ENCODE measurements at places on chromosomes 11 and 22. TPM values are rescaled to one million over a fixed set of nuclear protein-coding genes. Genes with fewer than 3 reads are reported as not detected.

GRCh38 chr11:34502949-34503348 lies 10.6 kb downstream of the ELF5 start:
- H3K27ac ChIP-seq, result no peak overlapping the region
- H3K36me3 ChIP-seq, result no peaks in the 10 kb centered on the region
- H3K27me3 ChIP-seq, result no peaks in the 10 kb centered on the region
- no peaks in the 10 kb centered on the region for H3K4me1 ChIP-seq
- H3K4me3 ChIP-seq, result no peak overlapping the region

Gene NXPE2
- total RNA-seq, result not detected

DNA sequence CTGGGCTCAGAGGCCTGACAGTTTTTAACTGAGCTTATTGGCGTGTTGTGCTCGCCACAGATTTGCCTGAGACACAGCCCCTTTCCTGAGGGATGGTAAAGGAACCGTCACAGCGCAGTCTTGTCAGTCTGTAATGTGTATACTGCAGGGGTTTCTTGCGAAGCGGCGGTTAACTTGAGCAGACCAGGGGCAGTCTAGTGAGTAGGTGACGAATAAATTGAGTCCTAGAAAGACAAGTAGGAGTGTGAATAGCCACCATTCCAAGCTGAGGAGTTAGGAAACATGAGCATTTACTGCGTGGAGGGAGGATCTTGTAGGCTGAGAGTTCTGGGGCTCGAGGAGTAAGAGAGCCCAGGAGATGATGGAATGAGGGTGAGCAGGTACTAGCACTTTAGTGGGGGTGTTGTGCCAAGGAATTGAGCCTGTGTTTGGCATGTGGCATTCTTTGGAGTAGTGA lies 1.4 kb downstream of the MED15 start:
- H3K36me3 ChIP-seq, result peaks cover 5% of the 10 kb centered on the region
- peaks cover 48% of the 10 kb centered on the region for H3K4me1 ChIP-seq
- H3K27ac ChIP-seq, result peak overlapping the region; percentile 99
- DNase-seq, result no peak
- H3K27me3 ChIP-seq, result no peaks in the 10 kb centered on the region

Gene FIBIN
- total RNA-seq, result not detected

Gene CTSC
- total RNA-seq, result 132 TPM

DNA sequence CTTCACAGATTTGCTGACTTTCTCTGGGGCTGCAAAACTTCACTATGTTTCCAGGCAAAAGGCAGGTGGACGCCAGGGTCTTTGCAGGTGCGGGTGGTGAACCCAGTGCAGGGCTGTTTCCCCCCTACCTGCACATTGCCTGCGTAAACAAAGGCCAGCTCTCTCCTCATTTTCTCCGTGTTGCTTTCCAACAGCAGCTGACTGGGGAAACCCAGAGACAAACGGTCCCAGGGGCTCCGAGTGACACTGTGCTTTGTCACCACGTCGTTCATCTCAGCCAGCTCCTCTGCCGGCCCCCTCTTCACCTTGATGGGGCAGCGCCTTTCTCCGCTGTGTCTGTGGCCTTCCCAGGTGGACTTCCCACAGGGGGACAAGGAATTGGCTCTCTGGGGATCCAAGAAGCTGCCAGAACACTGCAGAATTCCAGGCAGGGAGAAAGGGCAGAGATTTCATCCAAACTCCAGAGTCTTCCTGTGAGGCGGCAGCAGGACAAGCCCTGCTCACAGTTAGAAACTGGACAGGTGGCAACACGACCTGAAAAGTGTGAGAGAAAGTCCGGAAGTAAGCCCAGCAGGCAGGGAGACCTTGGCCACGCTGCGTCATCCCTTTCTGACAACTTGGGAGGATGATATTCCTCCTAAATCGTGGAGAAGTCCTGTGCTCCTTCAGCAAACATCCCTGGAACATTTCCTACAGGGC lies 1493.7 kb downstream of the TBC1D22A start:
- H3K4me1 ChIP-seq, result no peaks in the 10 kb centered on the region
- no peak overlapping the region for H3K4me3 ChIP-seq
- no peaks in the 10 kb centered on the region for H3K27me3 ChIP-seq
- no peak for DNase-seq
- no peak overlapping the region for H3K27ac ChIP-seq

- no peak for DNase-seq
- peaks cover 11% of the 10 kb centered on the region for H3K4me1 ChIP-seq
- no peaks in the 10 kb centered on the region for H3K27me3 ChIP-seq
- H3K27ac ChIP-seq, result no peak overlapping the region
- H3K4me3 ChIP-seq, result no peak overlapping the region
- H3K36me3 ChIP-seq, result peaks cover 73% of the 10 kb centered on the region
These were observed 7.0 kb downstream of the MADD start for GRCh38 chr11:47276923-47277322.

DNA sequence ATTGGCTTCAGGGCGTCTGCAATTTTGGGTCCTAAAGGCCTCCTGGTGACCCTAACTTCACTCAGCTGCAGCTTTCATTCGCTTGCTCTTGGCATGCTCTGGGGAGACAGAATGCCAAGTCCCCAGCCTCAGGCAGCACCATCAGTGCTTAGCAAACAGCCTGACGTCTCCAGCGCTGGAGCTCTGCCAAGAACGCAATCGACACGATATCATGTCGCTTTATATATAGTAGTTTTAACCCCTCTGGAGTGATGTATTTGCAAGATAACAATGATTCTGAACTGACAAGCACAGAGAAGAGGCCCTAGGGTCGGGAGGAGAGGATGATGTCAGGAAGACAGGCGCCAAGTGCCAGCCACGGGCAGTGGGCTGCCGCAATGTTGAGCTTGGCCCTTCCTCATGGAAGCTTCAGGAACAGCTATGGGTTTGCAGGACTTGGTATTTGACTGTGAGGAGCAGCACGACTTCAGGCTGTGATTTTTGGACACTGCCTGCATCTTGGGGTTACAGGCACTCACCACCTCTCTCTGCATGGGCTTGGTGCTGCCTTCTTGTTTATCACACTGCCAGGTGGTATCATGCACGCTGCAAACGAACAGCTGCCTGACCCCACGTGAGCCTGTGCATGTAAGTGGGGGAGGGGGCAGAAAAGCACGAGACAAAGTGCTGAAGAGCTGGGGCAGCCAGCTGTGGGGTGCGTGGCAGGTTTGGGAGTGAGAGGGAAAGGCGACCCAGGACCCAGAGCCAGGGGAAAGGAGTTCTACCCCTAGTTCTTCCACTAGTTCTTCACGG lies 26.1 kb downstream of the B3GAT1 start:
- H3K4me1 ChIP-seq, result peaks cover 24% of the 10 kb centered on the region
- DNase-seq, result no peak
- no peaks in the 10 kb centered on the region for H3K36me3 ChIP-seq
- no peak overlapping the region for H3K27ac ChIP-seq
- no peak overlapping the region for H3K4me3 ChIP-seq

DNA sequence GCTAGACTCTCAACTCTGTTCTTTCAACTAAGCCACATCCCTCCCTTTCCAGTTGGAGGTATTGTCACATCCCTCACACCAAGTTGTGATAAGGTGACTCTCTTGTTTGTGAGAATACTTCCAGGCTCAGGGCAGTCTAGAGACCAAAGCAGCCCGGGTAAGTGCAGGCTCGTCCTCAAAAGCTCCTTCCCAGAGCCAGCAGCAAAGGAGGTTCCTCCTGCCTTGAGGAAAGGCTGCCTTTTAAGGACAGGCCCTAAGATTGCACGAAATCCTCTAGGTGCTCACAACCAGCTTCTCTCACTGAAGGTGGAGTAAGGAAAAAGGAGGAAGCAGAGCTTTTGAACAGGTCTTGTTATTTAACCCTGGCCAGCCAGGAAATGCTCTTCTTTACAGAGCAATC lies 53.4 kb downstream of the SMCO4 start:
- no peaks in the 10 kb centered on the region for H3K36me3 ChIP-seq
- no peaks in the 10 kb centered on the region for H3K27me3 ChIP-seq
- H3K4me1 ChIP-seq, result no peaks in the 10 kb centered on the region
- H3K4me3 ChIP-seq, result no peak overlapping the region

GRCh38 chr11:124441519-124441918 lies 4.0 kb downstream of the OR8B8 start:
- no peak for DNase-seq
- H3K27me3 ChIP-seq, result no peaks in the 10 kb centered on the region
- no peak overlapping the region for H3K27ac ChIP-seq
- no peaks in the 10 kb centered on the region for H3K36me3 ChIP-seq

Gene FAM180B
- not detected for total RNA-seq

Gene NTM
- not detected for total RNA-seq

DNA sequence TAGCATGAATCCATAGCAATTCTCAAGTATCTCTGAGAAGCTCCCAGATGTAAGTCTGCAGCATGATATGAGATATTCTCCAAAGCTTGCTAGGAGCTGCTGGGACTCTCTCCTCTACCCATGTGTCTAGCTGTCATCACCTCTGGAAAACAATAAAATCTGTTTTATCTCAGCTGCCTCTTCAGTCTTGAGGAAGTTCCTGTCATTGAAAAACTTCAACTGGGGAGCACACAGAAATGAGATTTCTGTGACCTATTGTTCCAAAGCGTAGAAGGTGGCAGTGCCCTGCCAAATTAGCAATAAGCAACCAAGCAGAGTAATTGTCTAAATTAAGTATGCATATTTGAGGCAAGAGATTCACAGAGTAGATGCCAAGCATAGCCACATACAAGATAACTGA lies 1380.6 kb upstream of the RAG2 start:
- no peak for DNase-seq
- no peaks in the 10 kb centered on the region for H3K27me3 ChIP-seq
- H3K4me1 ChIP-seq, result no peaks in the 10 kb centered on the region
- no peaks in the 10 kb centered on the region for H3K36me3 ChIP-seq
- H3K4me3 ChIP-seq, result no peak overlapping the region
- H3K27ac ChIP-seq, result no peak overlapping the region

DNA sequence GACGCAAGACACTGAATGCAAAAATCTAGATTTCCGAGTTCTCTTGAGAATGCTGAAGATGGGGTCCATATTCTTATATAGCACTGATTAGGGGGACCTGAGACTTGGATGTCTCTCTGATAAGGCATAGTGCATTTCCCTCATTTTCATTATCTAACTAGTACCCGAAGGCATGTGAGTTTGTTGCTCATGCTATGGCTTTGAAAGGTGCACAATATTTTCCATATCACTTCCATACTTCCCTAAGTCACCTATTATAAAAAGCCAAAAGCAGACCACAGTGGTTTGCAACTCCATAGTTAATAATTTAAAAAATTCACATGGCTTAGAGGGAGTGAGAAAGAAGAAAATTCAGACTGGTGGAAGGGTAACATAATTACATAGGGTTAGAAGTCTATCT lies 1.7 kb downstream of the BTBD10 start:
- no peaks in the 10 kb centered on the region for H3K36me3 ChIP-seq
- H3K27me3 ChIP-seq, result no peaks in the 10 kb centered on the region
- no peak for DNase-seq

Gene OR52I1
- not detected for total RNA-seq

Gene OR5AP2
- total RNA-seq, result not detected

GRCh38 chr11:114195151-114195550 lies 101.0 kb upstream of the NNMT start:
- H3K4me1 ChIP-seq, result peaks cover 9% of the 10 kb centered on the region
- DNase-seq, result no peak
- no peak overlapping the region for H3K4me3 ChIP-seq
- H3K27me3 ChIP-seq, result no peaks in the 10 kb centered on the region
- no peak overlapping the region for H3K27ac ChIP-seq

DNA sequence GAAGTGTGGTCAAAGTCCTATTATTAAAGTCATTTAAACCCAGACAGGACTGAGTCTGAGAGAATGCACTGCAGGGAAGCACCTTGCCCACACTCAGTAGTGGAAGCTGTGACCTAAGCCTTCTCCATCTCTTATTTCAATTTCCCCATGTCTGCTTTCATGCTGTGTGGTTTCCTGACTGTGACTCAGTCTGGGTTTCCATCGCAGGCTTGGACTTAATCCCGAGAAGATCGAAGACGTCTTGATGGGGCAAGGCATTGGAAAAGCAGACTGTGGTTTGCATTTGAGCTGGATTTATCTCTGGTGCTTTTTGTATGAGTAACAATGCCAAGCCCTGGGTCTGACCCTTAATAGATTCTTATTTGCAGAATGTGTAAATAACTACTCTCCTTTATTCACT lies 238.9 kb downstream of the NTM start:
- H3K36me3 ChIP-seq, result no peaks in the 10 kb centered on the region
- no peaks in the 10 kb centered on the region for H3K27me3 ChIP-seq
- H3K4me3 ChIP-seq, result no peak overlapping the region

DNA sequence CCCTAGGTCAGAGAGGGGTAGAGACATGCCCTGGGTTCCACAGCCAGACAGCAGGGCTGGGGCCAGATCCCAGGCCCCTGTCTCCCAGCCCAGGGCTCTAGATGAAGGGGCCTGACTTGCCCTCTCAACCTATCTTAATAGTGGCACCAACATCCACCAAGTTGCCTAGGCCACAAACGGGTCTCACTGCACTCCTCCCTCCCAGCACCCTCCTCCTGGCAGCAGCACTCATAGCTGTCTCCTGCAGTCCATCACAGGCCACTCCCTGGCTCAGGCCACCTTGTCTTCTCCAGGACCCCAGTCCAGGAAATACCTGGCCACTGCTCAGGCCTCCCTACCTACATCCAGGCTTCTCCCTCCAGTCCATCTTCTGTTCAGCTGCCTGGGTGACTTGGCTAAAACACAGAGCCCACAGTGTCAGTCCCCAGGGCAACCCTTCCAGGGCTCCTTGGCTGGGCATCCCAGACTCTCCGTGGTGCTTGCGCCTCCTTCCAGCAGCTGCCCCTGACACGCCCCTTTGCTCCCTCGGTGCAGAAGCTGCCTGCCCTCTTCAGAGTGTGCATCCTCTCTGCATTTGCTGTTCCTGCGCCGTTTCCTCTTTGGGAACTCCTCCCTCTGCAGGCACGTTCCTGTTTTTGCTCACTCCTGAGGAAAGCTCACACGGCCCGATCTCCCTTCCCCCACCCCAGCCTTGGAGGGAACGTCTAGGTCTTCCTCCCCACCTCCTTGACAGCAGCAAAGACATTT lies 40.5 kb downstream of the LRRC32 start:
- no peaks in the 10 kb centered on the region for H3K4me1 ChIP-seq
- DNase-seq, result no peak
- no peak overlapping the region for H3K27ac ChIP-seq

Gene MS4A3
- total RNA-seq, result not detected

DNA sequence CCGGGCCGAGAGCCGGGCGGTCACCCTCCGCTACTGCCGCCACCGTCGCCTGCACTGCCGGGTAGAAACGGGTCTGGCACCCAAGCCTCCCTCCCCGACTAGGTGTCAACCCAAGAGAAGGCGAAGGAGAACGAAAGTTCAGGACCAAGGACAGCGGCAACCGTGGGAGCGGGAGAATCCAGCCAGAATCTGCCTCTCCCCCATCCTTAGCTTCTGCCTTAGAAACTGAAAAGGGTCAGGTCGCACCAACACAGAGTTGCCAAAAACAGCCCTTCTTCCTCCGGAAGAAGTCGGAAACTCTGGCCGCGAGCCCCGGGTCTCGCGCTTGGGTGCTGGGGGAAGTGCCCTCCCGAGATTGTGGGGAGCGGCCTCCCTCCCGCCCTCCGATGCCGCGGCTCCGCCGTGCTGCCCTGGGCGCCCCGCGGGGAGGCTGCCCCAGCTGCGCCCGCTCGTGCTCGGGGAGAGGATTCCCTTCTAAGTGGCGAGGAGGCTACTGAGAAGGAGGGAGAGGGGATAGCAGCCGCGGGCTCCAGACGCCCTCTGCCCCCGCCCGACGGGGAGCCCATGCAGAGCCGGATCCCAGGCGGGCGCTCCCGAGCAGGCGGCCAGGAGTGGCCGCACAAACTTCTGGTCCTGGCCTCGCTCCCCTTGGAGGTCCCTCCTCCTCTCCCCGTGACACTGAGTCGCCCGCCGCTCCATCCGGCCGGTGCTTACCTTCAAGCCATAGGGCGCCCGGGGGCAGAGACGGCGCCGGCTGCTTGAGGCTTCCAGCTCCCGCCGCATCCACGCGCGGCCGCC lies 637 bp downstream of the DRD2 start:
- H3K36me3 ChIP-seq, result no peaks in the 10 kb centered on the region
- DNase-seq, result peak; percentile 51
- peaks cover 15% of the 10 kb centered on the region for H3K27me3 ChIP-seq
- H3K4me1 ChIP-seq, result no peaks in the 10 kb centered on the region
- no peak overlapping the region for H3K4me3 ChIP-seq

All from CD8-positive, alpha-beta memory T cell (primary cell).